ENCODE measurements at places on chromosomes 1 and 21. TPM values are rescaled to one million over a fixed set of nuclear protein-coding genes. Genes with fewer than 3 reads are reported as not detected.

Gene CAP1
- total RNA-seq: 328 TPM

Gene SAMD13
- 1.3 TPM for total RNA-seq

Gene NCF2
- total RNA-seq: 34.7 TPM

Gene C1orf87
- total RNA-seq: not detected

Gene MYOM3
- under 0.01 TPM for total RNA-seq

Gene BCAN
- not detected for total RNA-seq

Gene CRABP2
- 591 TPM for total RNA-seq

Gene COL11A1
- total RNA-seq: 0.07 TPM

Gene UTS2
- 0.33 TPM for total RNA-seq

Gene SH2D1B
- not detected for total RNA-seq

Gene UBIAD1
- total RNA-seq: 7.2 TPM

Gene ADAMTSL4
- total RNA-seq: 14.4 TPM

Gene LHX4
- not detected for total RNA-seq

Gene PTGFR
- 0.05 TPM for total RNA-seq

Gene FGR
- not detected for total RNA-seq

Gene AUNIP
- 6.5 TPM for total RNA-seq

Gene ANKRD45
- total RNA-seq: not detected

Gene LAMC2
- total RNA-seq: 835 TPM
